Stimulated activated CD4-positive, alpha-beta T cell treated with anti-CD3 and anti-CD28 coated beads, Interleukin-1b, Interleukin-23, amount 100 ng/mL, for 1 hour (primary cell): ENCODE measurements at places on chromosomes 1 and 21.

DNA sequence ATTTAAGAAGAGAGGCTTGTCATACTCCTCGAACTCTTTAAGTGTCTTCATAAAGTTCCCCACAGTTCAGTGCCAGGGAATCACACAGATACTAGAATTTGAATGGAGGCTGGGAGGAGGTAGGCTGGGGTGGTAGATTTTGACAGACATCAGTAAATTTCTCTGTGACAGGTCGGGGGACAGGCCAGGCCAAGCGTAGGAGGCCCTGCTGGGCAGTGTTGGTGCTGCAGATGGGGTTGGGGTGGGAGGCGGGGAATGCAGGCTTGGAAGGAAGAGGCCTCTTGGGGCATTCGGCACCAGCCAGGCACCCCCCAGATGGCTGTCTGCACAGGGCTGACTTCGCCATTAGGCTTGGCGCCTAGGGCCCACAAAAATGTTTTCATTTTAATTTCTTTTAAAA is 84.0 kb downstream of the MAN1C1 start:
- DNase-seq: no peak

DNA sequence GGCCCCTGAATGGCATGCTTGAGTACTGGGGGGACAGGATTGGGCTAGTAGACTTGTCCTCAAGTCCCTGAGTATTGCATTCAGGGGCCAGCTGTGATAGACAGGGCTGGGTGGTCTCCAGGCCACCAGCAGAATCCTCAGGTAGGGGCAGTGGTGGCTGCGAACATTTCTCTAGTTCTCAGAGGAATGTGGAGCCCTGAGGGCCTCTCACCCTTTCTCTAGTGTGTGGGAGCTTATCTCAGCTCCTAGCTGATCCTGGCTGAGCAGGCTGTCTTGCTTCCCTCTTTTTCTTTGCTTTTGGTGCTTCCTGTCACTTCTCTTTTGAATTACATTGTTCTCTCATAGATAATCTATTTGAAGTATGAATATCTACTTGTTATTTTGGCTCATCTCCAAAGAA is 30.0 kb upstream of the PM20D1 start:
- DNase-seq: no peak

- DNase-seq: no peak
Measured at GRCh38 chr1:150237746-150238145, 1.8 kb upstream of the ANP32E start.

DNA sequence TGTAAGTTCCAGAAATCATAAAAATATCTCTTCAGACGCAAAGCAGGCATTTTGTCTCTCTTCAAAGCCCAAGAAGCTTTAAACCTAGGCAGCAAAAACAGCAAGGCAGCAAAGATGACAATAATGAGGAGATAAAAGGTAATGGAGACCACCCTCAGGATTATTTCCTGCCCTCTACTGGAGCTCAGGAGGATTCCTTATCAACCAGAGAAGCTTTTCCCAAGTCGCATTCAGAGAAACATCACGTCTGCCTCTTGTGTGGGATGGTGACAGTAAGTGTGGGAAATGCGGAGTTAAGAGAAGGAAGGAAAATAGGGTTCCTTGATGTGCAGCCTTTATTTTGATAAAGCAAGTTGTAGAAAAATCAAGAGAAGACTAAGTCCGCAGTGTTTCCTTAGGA is 365.8 kb downstream of the RGS7 start:
- DNase-seq: no peak

GRCh38 chr1:20187103-20187812 is 940 bp upstream of the PLA2G2C start:
- no peak for DNase-seq
